Cerebellar cortex (tissue), 1 donor: ENCODE measurements at places on chromosomes 3 and 15.

DNA sequence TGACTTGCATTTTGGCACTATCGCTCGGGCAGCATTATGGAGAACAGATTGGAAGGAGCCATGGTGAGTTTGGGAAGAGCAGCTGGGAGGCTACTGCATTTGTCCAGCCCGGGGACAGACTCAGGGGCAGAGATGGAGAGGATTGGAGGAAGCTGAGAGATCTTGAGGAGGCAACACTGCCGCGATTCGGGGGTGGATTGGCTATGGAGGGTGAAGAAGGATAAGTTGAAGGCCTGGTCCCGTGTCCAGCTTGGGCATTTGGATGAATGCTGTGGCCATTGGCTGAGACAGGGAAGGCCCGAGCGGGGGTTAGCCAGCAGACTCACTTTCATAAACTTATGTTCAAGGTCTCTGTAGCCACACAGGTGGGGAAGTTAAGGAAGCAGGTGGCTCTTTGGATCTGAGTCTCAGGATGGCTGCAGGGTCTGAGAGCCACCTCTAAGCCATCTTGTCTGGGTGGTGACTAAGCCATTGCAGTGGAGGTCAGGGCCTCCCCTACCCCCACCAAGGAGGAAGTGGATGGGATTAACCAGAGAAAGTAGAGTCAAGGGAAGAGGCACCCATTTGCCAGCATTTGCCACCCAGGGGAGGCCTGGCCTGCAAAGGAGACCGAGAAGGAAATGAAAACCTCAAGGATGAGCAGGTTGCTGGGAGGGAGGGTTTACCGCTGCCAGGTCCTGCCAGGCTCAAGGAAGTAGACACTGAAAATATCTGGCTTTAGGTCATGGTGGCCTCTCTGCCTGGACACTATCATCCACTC lies 144.0 kb upstream of the TLE3 start:
- no peak for DNase-seq

- DNase-seq = no peak
These were observed 7.8 kb upstream of the FAM174B start for GRCh38 chr15:92663250-92663951.

- DNase-seq = peak; percentile 46
These were observed 1.4 kb upstream of the CHMP2B start for GRCh38 chr3:87225659-87226058.

- DNase-seq = no peak
These were observed 123.6 kb upstream of the VEPH1 start for GRCh38 chr3:157626817-157627216.

- peak; percentile 62 for DNase-seq
These were observed 15.0 kb downstream of the IL12A start for GRCh38 chr3:160003520-160004128.
